ENCODE measurements at places on chromosomes 7 and 10.
A peak's percentile ranks its signal among the peaks of the same experiment; 100 is the strongest.

DNA sequence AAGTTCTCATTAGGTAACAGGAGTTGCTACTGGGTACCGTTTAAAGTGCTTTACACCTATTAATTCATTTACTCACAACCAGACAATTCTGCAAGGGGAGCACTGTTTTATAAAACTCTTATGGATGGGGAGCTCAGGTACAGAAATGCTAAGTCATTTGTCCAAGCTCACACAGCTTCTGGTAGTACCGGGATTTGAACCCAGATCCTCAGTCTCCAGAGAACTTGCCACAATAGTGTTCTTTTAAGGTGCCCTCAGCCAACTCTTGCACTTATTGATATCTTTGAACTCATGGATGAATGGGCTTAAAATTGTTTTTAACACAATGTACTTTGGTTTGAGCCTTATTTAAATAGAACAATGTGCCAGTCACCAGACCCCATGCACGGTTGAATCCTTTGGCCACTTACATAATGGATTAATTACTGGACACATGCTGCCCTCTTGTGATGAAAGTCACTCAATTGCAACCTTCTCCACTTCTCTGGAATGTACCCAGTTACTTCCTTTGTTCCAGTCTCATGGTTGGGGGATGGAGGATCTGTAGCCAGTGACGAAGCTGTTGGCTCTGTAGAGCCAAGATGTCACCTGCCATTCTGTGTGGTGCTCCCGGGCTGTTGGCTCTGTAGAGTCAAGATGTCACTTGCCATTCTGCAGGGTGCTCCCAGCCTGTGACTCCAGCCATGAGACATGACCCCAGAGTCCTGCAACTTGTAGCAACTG is 65.6 kb downstream of the NOD1 start:
- DNase-seq: peak; percentile 77

- DNase-seq: peak; percentile 50
These were observed 176.2 kb downstream of the WDR11 start for GRCh38 chr10:121027371-121027770.

DNA sequence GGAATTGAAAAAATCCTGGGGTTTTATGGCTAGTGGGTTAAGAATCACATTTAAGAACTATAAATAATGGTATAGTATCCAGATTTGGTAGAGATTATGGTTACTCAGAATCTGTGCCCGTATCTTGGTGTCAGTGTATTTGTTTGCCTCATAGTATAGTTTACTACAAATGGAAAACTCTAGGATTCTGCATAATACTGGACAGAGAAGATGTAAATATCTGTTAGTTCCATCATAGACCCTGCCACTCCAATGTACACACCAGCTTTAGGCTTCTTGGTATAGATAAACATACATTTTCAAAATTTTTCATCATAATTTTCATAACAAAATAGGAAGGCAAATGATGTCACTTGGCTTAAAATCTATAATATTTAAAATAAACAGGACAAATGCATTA is 108.1 kb downstream of the CFTR start:
- DNase-seq: no peak

DNA sequence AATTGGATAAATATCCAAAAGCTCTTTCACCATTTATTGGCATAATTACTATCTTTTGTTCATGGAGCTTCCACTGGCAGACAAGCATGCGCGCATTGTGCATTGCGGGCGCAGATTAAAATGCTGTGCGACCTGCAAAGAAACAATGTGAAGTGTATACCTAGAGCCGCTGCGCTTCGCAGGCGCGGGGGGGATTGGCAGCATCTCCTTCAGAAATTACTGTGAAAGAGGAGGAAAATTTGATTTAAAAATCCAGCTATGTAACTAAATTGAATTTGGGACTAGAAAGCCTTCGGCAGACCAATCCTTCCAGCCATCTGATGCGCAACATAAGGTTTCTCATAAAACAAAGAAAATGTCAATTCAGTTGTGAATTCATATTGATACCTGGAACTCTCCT is 10.3 kb upstream of the NPM3 start:
- no peak for DNase-seq

GRCh38 chr7:151837285-151838042 is 39.5 kb downstream of the PRKAG2 start:
- peak; percentile 59 for DNase-seq

DNA sequence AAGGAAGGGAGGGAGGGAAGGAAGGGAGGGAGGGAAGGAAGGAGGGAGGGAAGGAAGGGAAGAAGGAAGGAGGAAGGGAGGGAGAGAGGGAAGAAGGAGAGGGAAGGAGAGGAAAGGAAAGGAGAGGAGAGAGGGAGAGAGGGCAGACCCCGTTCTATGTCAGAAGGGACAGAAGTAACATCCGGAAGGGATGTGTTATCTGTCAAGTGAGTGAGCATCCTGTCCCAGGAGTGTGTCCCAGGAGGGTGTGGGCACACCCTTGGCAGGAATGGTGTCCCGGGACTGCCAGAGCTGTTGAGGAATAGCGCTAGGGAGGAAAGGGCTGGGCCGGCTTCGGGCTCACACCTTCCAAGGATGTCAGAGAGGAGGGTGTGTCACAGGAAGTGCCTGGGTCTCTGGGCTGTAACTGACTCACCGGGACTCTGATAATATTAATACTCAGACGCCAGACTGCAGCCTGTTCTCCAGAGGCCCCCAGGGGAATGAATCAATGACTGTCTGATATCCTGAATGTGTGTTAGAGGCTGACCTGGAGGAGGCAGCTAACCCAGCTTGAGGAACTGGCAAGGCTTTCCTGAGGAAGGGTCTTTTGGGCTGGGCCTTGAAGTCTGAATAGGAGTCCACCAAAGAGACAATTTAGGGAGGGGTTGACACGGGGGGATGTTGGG is 125.6 kb upstream of the TNRC18 start:
- DNase-seq: no peak

GRCh38 chr7:50431722-50432305 is 18.3 kb downstream of the FIGNL1 start:
- DNase-seq: no peak

DNA sequence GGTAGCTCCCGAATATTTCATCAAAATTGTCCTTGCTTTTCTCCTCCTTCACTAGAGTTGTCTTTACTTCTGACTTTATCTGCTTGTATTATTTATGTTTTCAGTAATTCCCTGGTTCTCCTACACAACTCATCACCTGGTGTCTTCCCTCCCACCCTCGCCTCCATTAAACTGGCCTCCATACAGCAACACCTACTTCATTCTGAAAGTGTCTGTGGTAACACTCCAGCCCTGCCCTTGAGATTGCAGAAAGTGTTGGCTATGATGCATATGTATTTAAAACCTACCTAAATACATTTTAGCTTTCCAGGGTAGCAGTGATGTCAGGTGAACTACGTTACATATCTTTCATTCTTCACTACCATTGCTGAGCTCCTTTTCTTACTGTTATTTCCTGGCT is 833.3 kb upstream of the LRRN3 start:
- DNase-seq: no peak

GRCh38 chr7:131449373-131449902 is 107.0 kb downstream of the PODXL start:
- DNase-seq: no peak

DNA sequence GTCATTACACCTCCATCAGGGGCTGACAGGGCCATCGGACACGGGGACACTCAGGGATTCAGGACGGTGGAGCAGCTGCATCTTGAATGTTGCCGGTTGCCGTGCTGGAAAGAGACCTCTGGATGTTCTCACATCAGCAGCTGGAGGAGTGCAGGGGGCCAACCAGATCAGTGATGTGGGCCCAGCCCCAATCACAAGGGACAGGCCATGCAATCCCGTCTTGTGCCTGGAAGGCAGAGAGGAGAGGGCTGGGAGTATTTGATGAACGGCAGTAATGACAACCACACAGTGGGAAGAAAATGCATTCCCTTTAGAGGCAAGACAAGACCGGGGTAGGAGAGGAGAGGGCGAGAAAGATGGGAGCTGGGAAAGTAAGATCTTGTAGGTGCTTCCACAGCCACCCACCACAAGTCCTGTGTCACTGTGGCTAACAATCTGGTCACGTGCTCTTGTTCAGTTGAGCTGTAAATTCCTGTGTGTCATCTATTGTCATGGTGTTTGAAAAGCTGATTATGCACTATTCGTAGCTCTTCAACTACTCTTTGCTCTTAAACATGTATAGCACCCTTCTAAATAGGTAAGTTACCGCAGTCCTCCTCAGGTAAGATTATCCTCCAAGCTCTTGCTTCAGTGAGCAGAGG is 85.9 kb upstream of the LEP start:
- DNase-seq: no peak

GRCh38 chr7:93142127-93142526 is 6.1 kb downstream of the SAMD9L start:
- DNase-seq: no peak

GRCh38 chr10:127364034-127364433 is 167.6 kb upstream of the INSYN2A start:
- no peak for DNase-seq

DNA sequence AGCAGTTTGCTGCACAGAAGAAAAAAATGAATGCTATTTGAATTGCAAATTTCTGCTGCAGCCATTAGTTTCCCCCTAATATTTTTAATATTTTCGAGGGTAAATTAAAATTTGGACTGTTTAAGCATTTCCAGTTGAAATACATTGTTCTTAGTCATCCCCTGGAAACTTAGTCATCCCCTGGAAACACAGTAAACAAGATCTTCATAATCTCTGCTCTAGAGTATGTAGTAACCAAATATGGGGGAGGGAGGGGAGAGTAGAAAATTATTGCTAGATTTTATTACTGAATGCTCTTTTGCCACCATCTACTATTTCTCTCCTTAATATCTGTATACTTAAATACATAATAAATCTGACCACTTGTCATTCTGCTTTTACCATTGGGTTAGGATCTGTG is 1053.3 kb downstream of the SORCS1 start:
- no peak for DNase-seq

GRCh38 chr10:22228167-22228938 is 10.5 kb upstream of the EBLN1 start:
- no peak for DNase-seq

DNA sequence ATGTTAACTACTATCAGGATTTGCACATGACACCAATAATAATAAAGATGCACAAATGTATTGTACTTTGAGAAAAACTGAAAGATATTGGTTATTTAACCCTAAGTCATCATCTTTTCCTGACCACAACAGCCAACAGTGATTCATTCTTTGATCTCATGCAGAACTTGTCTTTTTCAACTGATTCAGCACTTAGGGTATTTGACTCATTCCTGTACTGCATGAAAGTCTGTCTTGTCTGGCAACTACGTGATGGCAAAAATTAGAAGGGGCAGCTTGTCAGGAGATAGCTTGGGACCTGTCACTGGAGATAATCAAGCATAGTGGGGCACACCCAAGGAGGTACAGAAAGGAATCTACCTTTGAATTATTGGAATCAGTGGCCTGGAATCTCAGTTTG is 77.8 kb upstream of the LRRC17 start:
- DNase-seq: no peak

- DNase-seq: peak; percentile 66
These were observed 191.1 kb downstream of the ZNF438 start for GRCh38 chr10:30840395-30841050.

GRCh38 chr7:96330193-96330592 is 8.3 kb upstream of the SLC25A13 start:
- DNase-seq: no peak

GRCh38 chr7:135536150-135536549 is 21.6 kb upstream of the NUP205 start:
- no peak for DNase-seq

- DNase-seq: no peak
These were observed 9.4 kb upstream of the ZC3HAV1 start for GRCh38 chr7:139118805-139119485.

DNA sequence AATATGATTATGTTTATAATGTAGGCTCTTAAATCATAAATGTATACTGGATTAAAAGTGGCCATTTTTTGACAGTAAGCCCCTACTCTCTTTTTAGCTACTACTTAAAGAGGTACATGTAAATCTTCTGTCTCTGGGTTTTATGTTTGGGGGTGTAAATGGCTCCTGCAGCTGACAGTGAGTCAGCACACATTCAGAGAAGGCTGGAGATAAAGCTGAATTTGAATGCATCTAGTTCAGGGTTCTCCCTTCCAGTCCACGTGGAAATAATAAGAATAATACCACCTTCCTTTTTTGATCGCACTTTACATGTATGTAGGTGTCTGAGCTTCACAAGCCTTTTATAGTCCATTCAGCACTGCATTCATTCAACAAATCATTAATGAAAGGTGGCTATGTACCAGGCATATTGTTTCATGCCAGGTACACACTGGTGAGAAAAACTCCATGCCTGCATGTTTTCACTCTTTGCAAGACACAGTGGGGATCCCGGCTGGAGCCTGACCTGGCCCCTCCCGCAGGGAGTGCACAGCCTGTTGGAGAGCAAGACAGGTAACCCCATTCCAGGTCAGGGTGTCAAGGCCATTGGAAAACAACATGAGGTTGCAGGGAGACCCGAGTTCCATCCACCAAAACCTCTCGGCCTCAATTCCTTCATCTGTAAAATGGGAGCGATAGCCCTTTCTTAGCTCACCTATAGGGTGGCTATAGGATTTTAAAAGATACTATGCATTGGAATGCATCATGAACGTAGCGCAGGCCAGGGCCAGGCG is 107.5 kb upstream of the ANLN start:
- no peak for DNase-seq

- DNase-seq: no peak
These were observed 108.3 kb upstream of the FAM20C start for GRCh38 chr7:83861-84632.

All from lung (tissue), 17 donors.